ENCODE measurements at places on chromosomes 12 and 14.

GRCh38 chr14:61567838-61568571, 127.3 kb upstream of the HIF1A start:
- peak; percentile 21 for DNase-seq

- no peak for DNase-seq
Observed at GRCh38 chr12:73906757-73907156, 630.9 kb upstream of the ATXN7L3B start.

GRCh38 chr12:124484067-124484466, 83.3 kb downstream of the NCOR2 start:
- DNase-seq: no peak

GRCh38 chr12:110349096-110349495, 54.4 kb downstream of the ANAPC7 start:
- DNase-seq: no peak

DNA sequence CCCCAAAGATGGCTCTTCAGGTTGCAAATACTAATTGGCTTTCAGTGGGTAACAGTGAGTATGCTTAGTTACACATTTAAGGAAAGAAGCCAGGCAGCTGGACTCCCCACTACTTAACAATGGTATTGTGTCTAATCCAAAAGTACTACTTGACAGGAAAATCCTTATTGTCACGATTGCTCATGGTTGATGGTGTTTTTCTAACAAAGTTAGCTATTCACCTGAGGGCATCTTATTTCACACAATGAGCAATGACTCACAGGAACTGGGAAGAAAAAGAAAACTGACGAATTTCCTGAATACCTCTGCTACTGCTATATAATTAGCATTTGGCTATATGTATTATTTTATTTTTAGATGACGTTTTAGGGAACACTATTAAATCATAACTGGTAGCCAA, 33.4 kb upstream of the ALG10 start:
- no peak for DNase-seq

GRCh38 chr14:50303744-50304471, 8.1 kb downstream of the L2HGDH start:
- DNase-seq: no peak

DNA sequence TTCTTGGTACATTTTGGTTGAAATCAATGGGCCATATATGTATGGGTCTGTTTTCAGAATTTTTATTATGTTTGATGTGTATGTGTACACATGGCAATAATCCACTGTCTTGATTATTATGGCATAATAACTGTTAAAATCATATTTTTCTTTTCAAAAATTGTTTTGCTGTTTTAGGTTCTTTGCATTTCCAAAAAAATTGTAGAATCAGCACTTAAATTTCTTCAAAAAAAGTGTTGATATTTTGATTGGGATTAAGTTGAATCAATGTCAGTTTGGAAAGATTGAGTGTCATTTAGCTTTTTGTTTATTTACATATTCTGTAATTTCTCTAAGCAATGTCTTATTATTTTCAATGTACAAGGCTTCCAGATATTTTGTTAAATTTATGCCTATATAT, 154.1 kb downstream of the SLC5A8 start:
- DNase-seq: no peak

DNA sequence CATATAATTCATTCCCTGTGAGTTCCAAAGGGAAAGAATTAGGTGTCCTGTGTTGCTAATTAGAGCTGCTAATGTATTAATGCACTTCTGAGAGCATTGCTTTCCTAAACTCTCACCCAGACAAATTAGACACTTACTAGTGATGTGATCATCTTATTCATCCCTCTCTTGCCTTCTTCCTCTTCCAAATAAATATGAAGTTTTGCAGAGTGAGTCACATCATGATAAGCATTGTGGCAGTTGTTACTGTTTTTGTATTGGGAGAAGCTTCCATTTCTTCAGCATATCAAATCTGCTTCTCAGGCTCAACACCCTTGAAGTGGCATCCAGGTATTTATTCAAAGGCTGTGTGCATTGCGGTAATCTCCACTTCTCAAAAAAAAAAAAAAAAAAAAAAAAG, 37.3 kb upstream of the E2F7 start:
- DNase-seq: peak; percentile 19

DNA sequence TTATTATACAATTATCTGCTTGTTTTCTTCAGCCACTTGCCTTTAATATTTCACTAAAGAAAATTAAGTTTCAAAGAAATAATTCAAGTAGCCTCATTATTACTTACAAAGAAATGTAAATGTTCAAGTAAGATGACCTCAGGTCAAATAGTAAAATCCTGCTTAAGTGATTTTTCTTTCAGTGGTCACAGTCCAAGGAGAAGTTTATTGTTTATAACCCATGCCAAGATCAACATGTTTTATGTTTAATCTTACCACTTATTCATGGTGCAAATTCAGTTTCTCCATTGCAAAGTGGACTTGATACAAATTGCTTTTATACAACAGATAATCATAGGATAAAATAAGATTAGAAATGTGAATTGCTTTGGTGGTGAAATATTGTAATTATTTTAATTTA, 370.2 kb upstream of the FLRT2 start:
- no peak for DNase-seq

DNA sequence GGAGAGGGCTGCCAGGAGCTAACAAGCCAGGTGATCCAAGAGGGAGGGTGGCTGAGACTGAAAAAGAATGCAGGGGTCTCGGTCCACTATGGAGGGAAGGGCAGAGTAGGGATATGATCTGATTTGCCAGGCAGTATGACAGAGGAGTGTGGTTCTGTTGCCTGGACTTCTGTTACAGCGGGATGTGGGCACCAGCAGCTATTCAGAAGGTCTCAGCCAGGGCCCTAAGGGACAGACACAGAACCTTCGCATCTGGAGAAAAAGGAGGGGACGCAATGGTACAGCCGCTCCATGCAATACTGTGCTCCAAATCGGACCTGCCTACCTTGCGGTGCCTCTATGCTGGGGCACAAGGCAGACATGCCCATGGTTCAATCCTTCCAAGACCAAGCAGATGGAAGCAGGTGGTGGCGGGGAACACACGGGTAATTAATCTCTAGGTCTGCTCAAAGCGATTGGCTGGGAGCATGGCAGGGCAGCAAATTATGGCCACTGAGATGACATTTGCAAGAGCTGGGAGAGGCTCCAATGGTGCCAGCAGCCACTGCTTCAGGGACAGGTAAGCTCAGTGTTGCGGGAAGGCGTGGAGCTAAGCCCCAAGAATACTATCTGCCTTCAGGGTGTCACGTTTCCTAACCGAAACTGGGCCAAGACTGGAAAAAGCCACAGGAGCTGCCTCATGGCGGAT, 185.5 kb downstream of the FOXN3 start:
- no peak for DNase-seq

Data from SW480 (cell line).